HFFc6 (cell line): ENCODE measurements at places on chromosomes 16 and 17.

GRCh38 chr17:795276-795675 lies 13.1 kb downstream of the MRM3 start:
- DNase-seq, result no peak

- DNase-seq, result no peak
These were observed 4.5 kb downstream of the ZNF652 start for GRCh38 chr17:49357516-49357915.

DNA sequence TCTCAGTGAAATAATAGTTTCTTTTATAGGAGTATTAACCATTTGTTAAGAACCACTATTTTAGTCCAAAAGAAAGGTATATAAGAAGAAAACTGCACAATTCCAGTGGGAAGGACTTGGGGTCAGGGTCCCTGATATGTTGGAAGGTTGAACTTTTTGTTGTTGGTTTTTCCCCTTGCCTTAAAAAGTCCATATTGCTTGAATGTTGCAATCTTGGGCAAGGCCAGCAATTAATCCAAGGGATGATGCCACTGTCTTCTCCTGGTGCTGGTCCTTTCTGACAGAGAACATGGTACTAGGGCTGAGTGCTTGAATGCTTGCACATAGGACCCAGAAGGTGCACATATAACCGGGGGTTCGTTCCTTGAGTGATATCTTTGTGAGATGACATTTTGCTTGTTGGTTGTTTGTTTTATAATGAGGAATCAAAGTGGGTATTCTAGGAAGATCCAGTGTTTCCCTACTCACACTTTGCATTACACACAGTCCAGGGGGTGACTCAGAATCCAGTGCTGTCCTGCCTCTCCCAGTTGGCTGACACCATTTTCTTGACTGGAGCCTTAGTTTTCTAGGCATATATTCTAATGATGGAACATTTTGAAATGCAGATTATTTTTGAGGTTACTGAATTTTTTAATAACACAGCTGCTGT lies 54.9 kb downstream of the SIAH1 start:
- DNase-seq, result no peak

GRCh38 chr16:86573215-86573614 lies 5.1 kb upstream of the FOXL1 start:
- no peak for DNase-seq

DNA sequence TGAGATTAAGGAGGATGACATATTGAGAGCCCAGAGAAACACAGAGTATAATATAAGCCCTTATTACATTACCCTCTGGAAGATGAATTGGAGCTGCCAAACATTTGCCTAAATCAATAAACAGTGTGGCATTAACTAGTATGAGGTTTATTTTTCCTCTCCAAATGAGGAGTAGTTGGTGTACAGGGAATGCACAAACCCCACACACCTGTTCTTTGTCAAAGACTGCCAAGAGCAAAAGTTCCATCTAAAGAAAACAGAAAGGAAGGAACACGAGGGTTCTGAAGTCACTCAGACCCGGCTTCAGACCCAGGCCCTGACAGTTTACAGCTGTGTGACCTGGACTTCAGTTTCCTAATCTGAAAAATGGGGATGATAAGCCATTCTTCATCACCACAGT lies 138.1 kb downstream of the SHISA9 start:
- no peak for DNase-seq

DNA sequence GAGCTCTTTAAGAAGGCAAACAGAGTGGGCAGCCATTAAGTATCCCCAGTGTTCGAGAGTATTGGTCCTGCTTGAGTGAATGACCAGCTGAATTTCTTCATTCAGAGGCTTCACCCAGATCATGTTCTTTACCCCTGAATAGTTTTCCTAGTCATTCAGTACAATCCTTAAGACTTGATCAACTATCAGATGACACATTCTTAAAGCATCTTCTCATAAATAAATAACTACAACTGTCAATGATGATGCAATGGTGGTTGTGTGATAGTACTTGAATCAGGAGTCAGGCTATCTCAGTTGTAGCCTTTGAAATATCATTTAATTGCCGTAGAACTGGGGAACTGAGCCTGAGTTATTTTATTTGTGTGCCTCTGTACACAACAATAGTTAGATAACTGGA lies 416.8 kb upstream of the CCL2 start:
- no peak for DNase-seq

DNA sequence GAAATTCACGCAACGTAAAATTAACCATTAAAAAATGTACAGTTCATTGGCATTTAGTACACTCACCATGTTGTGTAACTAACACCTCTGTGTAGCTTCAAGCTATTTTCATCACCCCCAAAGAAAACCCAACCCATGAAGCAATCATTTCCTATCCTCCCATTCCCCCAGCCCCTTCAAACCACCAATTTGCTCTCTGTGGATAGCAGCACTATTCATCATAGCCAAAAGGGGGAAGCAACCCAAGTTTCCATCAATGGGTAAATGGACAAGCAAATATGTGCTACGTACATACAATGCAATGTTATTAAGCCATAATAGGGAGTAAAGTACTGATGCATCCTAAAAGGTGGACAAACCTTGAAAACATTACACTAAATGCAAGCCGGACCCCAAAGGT lies 10.9 kb upstream of the KRT222 start:
- no peak for DNase-seq

DNA sequence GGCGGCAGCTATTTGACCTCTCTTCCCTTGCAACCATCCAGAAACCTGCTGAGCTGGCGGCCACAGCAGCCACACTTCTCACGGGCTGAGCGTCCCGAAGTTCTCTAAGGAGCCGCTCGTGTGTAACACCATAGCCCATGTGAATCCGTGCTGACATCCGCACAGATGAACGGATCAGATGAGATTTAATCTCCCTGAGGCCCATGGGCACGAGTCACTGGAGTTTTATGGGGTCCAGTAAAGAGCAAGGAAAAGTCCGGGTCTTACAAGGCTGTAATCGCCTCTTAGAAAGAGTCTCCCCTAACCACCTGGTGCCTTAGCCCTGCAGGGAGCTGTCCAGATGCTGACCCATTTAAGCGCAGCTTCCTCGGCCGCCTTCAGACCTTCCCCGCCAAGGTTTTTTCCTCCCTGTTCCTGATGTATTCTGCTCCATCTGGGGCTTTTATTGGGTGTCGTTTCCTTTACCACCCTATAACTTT lies 5.5 kb upstream of the CACNG5 start:
- DNase-seq, result peak; percentile 26

- no peak for DNase-seq
These were observed 103.0 kb upstream of the CDH13 start for GRCh38 chr16:82523815-82524214.

DNA sequence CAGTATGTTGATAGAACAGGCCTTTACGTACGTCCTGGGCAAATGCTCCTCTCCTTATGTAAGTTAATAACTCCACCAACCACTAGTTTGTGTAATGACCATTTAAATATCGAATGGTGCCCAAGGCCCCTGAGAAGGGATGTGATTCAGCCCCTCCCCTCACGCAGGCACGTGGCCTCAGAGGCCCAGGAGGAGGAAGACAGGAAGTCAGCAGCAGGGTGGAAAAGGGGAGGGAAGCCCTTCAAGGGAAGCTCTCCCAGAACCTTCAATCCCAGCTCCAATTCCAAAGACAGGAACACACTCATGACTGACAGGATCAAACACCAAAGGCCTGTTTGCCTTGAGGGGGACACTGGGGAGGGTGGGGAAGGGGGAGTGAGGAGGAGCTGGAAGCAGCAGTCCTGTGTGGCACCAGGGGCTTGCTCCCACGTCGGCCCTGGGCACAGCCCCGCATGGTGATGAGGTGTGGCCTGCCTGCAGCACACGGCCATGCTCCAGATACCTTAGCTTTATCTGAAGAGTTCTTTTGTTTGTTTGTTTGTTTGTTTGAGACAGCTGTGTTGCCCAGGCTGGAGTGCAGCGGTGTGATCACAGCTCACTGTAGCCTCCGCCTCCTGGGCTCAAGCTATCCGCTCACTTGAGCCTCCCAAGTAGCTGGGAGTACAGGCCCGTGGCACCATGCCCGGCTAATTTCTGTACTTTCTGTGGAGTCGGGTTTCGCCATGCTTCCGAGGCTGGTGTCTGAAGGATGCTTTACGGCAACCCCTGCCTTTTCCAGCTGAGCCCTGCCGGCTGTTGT lies 105.0 kb downstream of the ZNF778 start:
- DNase-seq, result no peak

GRCh38 chr16:46918905-46919792 lies 35.0 kb downstream of the GPT2 start:
- no peak for DNase-seq

- no peak for DNase-seq
These were observed 1.2 kb upstream of the LITAFD start for GRCh38 chr16:8880839-8881510.

GRCh38 chr17:67017910-67018309 lies 26.4 kb upstream of the CACNG1 start:
- DNase-seq, result no peak

- DNase-seq, result no peak
These were observed 47.7 kb downstream of the ZFHX3 start for GRCh38 chr16:73000020-73000906.

DNA sequence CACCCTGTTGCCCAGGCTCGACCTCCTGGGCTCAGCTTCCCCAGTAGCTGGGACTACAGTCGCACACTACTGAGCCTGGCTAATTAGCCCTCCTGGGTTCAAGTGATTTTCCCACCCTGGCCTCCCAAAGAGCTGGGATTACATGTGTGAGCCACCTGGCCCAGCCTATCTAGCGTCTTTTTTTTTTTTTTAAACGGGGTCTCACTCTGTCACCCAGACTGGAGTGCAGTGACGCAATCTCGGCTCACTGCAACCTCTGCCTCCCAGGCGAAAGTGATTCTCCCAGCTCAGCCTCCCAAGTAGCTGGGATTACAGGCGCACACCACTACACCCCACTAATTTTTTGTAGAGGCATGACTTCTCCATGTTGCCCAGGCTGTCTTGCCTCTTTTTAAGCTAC lies 33.3 kb downstream of the GLG1 start:
- no peak for DNase-seq

DNA sequence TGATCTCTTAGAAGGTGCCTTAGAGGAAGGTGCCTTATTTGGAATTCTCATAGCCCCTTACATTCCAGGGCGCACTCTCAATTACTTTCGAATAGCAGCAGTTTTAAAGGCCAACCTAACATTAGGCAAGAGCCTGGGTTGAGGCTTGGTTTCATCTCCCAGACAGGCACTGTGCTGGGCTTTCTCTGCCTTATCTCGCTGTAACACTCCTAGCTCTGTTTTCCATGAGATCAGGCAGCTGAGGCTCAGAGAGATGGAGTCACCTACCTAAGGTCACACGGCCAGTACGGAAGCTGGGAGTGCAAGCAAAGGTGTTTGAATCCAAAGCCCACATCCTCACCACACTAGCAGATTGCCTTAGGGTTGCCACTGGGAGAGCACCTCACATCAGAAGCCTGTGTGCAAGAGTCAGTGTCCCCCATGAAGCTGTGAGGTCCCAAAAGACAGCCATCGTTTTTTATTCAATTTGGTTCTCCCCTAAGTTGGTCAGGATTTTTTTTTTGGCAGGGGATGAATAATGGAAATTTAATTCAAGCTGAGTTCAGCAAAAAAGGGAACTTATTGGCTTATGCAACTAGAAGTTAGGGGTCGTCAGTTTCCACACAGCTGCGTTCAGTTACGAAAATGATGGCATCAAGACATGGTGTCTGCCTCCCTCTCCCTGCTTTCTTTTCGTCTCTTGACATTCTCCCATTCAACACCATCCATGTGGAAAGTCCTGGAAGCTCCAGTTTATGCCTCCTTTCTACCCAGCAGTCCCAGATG lies 206.4 kb downstream of the KATNIP start:
- no peak for DNase-seq

GRCh38 chr16:90004577-90004976 lies 14.7 kb downstream of the DBNDD1 start:
- no peak for DNase-seq

- DNase-seq, result peak; percentile 78
These were observed 8.9 kb downstream of the HSD17B2 start for GRCh38 chr16:82043680-82044584.
